Stimulated activated naive CD4-positive, alpha-beta T cell treated with Interleukin-2 at 50 U/mL for 16 hours (primary cell): ENCODE measurements at places on chromosomes 11 and 22.

DNA sequence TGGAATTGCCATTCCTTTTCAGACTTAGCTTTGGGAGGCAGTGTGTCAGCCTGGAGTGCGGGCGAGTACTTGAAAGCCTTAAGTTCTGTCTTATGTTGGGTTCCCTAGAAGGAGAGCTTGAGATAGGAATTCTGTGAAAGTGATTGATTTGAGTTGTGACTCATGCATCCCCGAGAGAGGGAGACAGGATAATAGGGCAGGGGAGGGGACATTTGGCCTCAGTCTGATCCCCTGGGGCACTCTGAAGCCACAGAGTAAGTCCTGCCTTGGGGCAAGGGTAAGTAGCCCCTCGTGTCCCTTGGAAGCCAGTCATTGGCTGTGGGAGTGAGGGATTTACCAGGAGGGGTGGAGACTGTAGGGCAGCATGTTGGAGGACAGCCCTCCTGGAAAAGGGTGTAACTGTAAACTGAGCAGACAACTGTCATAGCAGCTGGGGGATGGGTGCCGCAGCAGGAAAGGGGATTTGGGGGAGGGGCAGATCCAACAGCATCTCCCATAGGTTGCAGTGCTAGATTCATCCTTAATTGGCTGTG, 44.0 kb downstream of the KIAA1671 start:
- no peak for DNase-seq

- peak; percentile 50 for DNase-seq
Observed at GRCh38 chr11:64856382-64857227, 12.2 kb upstream of the CDC42BPG start.

DNA sequence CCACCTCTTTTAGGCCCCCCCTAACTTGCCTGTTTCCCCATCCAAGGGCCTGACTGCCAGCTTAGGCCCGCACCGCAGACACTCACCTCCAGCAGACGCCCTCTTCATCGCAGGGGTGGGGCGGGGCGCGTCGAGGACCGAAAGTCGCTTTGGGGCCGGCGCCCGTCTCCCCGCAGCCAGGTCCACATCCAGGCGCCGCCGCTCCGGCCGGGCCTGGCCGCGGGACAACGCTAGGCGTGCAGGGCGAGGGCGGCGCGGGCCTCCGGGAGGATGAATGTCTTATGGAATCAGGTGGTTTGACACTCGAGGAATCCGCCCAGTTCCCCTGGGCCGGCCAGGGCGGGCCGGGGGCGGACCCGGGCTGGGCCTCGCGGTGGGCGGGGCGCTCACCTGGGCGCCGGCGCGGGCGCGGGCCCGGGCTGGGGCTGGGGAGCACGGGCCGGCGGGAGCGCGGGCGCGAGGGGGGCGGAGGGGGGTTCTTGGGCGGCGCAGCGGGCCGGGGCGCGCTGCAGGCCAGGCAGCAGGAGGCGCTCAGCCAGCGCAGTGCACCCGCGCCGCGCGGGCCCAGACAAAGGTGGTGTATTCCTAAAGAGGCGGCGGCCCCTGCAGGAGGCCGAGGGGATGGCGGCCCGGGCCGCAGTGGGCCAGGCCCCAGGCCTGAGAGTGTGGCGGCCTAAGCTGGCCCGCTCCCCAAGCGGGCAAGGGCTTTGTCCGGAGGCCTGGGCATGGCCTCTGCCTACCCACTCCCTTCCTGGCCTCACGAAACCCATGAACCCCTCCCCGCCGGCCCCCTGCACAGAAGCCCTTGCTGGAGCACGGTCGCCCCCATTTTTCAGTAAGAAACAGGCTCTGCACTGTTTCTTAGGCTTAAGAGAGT, 177.6 kb downstream of the IGLL1 start:
- DNase-seq: peak; percentile 4

DNA sequence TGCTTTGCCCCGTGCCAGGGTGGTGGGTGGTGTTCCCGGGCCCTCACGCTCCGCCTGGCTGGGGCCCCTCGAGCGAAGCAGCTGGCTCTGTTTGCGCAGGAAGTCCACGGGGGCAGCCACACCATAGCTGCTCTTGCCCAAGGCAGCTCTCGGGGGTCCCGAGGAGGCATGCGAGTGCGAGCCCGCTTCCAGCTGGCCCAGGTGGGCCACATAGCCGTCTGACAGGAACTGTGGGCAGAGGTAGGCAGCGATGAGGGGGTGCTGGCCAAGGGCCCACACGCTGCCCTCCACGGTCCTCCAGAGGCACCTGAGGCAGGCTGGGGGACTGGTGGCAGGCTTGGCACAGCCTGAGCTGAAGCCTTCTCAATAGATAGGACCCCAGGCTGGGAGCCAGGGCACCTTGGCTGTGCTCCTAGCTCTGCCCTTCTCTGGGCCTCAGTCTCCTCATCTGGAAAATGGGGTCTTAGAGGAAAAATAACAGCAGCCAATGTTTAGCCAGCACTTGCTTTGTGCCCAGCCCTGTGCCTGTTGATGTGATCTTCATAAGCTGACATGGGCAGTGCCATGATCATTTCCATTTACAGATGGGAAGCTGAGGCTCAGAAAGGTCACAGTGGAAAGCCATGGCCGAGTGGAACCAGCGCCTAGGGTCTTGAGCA, 9.4 kb downstream of the AIP start:
- DNase-seq: no peak

DNA sequence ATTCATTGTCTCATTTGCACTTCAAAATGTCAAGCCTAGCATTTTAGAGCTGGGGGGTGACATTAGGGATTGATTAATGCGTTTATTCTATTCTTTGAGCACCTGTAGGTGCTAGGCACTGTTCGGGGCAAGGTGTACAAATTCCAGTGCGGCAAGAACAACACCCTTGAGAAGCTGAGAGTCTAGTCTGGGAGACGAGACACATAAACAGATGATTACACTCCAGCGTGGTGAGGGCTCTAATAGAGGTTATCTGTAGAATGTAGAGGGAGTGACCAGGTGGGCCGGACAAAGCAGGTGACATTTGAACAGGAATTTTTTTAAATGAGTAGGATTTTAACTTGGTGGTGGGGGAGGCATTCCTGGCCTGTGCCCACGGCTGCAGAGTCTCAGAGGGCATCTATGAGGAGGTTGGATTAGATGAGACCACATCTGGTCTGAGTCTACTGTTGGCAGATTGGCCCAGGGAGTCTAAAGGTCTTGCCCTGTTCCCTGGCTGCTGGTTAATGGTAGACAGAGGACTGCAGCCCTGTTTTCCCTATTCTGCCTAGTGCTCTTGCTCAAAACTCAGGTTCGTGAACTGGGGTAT, 970 bp downstream of the CAT start:
- no peak for DNase-seq

- DNase-seq: no peak
Observed at GRCh38 chr11:70296681-70297080, 26.2 kb downstream of the PPFIA1 start.

- DNase-seq: no peak
Observed at GRCh38 chr11:16454289-16454863, 98.0 kb upstream of the SOX6 start.

DNA sequence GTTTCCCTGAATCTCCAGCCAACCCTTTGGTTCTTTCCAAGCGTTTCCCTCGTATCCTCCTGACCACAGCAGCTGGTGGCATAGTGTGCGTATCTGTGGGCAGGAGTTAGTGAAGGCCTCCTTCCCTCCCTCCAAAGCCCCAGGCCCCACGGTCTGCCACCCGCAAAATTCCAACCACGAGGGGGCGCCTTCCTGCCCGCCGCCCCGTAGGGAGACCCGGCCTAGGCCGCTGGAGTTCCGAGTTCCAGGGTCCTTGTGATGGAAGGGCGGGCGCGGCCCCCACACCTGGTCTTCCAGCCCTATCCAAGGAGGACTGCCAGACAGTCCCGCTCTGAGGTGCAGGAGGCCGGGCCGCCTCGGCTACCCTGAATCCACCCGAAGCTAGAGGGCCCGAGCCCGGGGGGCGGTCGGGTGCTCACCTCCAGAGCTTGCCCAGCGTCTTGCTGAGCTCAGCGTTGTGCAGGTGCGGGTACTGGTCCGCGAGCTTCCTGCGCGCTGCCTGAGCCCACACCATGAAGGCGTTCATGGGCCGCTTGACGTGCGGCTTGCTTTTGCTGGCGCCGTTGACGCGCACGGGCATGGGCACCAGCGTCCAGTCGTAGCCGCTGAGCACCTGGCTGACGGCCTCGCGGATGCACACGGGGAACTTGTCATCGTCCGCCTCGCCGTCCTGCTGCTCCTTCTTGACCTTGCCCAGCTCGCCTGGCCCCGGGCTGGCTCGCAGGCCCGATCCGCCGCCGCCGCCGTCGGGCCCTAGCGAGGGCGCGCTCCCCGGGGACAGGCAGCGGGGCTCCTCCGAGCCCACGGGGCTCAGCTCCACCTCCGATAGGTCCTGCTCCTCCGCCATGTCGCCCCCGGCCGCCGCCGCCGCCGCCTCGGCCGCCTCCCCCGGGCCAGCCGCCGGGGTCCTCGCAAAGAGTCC, 1.2 kb downstream of the SOX10 start:
- DNase-seq: no peak

- DNase-seq: no peak
Observed at GRCh38 chr11:86016451-86016850, 52.4 kb downstream of the PICALM start.

GRCh38 chr11:120710354-120711131, 199.0 kb downstream of the GRIK4 start:
- DNase-seq: no peak

- no peak for DNase-seq
Observed at GRCh38 chr11:58531865-58532341, 24.0 kb upstream of the OR5B21 start.

DNA sequence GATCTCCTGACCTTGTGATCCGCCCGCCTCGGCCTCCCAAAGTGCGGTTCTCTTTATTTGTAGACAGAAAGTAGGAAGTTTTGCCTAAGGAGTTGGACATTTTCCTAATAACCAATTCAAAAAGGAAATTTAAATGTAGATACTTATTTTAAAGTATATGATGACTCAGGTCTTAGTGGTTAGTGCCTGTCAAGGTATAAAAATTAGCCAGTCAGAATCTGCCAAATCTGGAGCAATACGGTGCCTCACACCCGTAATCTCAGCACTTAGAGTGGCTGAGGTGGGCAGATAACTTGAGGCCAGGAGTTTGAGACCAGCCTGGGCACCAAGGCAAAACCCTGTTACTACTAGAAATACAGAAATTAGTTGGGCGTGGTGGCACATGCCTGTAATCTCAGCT, 86.7 kb upstream of the RASSF10 start:
- DNase-seq: no peak

- no peak for DNase-seq
Observed at GRCh38 chr11:16831316-16832192, 93.1 kb downstream of the C11orf58 start.
